Stimulated activated CD8-positive, alpha-beta memory T cell treated with anti-CD3 and anti-CD28 coated beads, Interleukin-4, amount 100 ng/mL, for 4 hours (primary cell): ENCODE measurements at places on chromosomes 6 and 20.

GRCh38 chr20:49832632-49833327, 20.2 kb downstream of the SLC9A8 start:
- no peak for DNase-seq

DNA sequence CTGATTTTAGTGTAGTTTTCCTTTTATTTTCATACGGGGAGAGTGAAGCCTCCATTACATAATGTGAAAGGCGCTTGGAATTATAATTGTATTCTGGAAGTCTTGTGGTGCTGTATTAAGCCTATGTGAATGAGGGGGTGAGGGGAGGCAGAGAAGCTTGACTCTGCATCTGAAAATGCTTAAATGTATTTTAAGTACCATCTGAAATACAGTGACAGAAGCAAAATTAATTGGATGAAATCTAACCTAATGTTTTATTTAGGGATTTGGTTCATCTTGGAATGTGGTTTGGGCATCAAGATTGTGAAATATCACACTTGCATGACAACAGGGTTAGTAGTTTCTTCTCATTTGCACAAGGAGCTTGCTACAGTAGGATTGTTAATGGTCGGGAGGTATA, 41.2 kb downstream of the TMEM200A start:
- DNase-seq, result no peak

- no peak for DNase-seq
These were observed 598 bp downstream of the TMEM239 start for GRCh38 chr20:2816583-2817340.

GRCh38 chr6:71544906-71545305, 256.3 kb downstream of the OGFRL1 start:
- DNase-seq, result no peak

DNA sequence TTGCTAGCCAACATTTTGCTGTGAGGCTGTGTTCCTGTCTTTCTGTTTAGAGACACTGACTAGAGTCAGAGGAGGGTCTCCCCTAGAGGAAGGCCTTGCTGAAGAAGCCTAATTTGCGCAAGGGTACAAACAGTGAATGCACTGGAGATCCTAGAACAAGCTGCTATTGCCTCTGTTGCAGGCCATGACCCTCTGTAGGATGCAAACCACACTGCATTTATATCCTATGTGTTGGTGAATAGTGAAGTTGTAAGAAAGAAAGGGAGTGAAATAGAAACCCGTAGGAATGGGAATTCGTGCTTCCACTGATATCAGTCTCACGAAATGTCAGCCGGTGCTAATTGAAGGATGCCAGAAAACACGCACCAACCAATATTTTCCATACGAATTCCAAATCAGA, 88.2 kb downstream of the GJA1 start:
- DNase-seq, result no peak

GRCh38 chr20:50306478-50307423, 116.1 kb downstream of the CEBPB start:
- DNase-seq, result no peak

DNA sequence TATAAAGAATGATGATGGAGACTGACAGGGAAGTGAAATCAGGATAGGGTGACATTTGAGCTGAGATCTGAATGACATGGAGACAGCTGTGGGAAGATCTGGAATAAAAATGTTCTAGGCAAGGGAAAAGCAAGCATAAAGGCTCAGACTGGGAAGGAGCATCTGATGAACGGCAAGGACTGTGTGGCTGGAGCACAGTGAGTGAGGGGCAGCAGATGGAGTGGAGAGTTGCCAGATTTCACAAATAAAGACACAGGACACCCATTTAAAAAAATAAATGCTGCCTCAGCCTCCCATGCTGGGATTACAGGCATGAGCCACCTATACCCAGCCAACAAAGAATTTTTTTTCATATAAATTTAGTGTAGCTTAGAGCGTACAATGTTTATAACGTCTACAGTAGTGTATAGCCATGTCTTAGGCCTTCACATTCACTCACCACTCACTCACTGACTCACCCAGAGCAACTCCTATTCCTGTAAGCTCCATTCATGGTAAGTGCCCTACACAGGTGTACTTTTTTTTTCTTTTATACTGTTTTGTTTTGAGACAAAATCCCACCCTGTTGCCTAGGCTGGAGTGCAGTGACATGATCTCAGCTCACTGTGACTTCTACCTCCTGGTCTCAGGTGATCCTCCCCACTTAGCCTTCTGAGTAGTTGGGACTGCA, 2.4 kb upstream of the ZBTB24 start:
- no peak for DNase-seq

DNA sequence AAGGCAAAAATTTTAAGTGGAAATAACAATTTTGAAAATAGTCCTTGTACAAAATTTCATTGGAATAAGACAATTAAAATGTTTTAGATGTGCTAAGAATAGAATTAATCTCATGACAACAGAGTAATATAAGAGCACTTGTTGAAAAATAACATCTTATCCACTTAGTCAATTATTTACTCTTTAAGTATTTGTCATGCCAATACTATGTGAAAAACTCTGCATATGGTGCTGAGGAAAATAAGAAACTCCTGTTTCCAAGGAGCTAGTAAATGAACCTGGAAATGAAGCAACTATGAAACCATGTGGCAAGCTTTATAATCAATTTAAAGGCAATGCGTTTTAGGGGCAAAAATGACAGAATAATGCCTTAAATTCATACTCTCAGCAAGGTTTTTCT, 42.7 kb upstream of the HCRTR2 start:
- no peak for DNase-seq
